Progenitor cell of endocrine pancreas (in vitro differentiated cells): ENCODE measurements at places on chromosomes 3 and 15. TPM values are rescaled to one million over a fixed set of nuclear protein-coding genes. Genes with fewer than 3 reads are reported as not detected.

CPA3 gene
- not detected in 2 replicates for total RNA-seq

CYP8B1 gene
- total RNA-seq = not detected in 2 replicates

TEX55 gene
- not detected in 2 replicates for total RNA-seq

DNA sequence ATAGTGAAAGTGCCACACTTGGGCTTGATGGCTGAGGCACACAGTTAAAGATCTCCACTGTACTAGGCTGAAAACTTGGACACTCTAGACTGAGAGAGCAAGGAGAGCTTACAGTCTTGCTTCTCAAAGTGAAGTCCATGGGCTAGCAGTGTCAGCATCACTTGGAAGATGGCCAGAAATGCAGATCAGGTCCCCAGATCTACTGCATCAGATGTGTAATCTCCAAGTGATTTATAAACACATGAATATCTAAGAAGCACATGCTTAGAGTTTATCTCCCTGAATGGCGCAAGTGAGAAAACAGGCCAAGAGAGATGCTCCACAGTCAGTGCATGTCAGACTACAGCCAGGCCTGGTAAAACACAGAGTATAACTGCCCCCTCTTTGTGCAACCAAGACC, 308.6 kb downstream of the CLSTN2 start:
- no peak for DNase-seq

- no peak for DNase-seq
Observed at GRCh38 chr3:71511037-71511436, 72.5 kb downstream of the FOXP1 start.

DNA sequence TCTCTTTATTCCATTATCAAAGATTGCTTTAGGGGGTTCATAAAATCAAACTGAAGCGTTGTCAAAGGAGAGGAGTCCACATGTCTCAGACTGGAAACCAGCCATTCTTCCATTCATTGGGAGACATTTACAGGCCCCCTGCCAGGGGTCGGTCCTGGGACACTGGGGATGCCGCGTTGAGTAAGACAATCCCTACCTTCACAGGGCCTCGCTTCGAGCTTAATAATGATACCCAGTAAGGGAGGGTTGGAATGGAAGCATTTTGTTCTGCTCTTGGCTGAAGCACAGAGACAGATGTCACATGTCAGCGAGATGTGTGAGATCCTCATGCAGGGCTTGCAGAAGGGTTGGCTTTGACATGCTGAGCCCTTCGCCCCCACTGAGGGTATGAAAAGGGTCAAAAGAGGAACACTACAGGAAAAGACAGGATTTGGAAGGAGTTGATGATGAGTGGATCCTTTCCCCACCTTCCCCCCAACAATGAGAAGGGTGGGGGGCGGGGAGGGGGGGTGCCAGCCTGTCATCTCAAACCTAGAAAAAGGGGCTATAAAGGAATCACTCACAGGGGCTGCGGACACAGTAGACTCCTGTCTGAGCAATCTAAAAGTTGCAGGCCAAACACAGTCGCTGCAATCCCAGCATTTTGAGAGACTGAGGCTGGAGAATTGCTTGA, 25.6 kb upstream of the ARL8B start:
- DNase-seq = no peak

DNA sequence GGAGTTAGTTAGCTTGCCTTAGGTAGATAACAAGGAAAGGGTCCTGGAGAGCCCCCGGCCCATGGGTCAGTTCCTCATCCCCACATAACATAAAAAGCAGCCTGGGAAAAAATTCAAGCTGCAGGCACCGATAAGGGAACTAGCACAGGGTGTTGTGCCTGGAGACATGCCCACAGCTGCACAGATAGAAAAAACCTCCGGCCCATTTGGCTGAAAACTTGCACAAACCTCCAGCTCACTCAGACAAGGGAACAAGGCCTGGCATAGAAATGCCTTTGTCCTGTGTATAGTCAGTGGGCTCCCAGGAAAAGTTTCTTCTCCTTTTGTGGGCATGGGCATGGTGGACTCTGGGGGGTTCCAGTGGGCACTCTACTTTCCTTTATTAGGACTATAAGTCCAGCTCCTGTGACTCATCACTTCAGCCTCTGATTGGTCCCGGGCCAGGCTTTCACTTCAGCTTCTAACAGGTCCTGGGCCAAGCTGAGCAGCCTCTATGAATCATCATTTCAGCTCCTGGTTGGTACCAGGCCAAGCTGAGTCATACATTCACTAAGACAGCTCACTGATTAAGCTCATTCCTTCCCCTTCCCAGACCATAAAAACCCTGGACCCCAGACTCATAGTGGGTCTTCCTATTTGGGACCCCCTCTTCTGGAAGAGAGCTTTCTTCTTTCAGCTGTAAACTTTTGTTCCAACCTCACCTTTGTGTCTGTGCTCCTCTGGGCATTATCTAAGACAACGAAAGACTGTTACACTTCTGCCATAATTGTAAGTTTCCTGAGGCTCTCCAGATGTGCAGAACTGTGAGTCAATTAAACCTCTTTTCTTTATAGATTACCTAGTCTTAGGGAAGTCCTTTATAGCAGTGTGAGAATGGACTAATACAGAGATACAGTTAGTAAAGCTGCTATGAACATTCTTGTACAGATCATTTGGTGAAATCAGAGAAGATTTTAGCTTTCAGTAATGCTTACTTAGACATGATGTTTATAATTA, 348.0 kb upstream of the DPPA4 start:
- DNase-seq = no peak

DNA sequence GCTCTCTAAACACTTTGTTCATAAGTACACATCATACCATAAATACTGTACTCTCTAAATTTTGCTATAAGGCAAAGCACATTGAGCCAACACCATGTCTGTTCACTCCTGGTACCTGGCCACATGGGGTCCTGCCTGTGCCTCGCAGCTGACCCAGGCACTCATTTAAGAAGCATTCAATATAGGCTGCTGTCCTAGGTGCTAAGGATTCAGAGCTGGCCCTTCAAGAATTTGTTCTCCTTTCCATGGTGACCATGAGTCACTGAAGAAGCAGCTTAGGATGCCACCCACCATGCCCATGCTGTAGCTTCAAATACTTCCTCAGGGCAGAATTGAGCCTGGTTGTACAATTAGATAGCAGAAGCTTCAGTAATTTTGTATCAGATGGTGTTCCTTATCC, 119.2 kb upstream of the ZBED2 start:
- DNase-seq = no peak

- no peak for DNase-seq
Observed at GRCh38 chr15:82995938-82996337, 9.9 kb downstream of the RAMAC start.

DNA sequence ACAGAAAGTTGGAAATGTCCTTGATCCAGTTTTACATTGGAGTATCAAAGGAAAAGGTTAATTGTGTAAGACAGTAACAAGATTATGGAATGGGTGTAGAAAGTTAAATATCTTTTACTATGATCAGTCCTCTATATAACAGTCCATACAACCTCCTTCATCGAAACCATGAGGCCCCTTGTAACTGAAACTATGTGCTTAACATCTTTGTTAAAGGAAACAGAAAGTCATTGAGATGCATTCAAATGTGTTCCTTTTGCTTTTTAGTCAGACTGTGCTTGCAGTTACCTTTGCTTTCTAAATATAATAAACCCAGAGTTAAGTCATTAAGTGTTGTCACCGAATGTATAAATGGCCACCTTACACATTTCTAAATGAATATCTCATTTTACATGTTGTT, 1298.5 kb downstream of the ROBO2 start:
- DNase-seq = no peak

DNA sequence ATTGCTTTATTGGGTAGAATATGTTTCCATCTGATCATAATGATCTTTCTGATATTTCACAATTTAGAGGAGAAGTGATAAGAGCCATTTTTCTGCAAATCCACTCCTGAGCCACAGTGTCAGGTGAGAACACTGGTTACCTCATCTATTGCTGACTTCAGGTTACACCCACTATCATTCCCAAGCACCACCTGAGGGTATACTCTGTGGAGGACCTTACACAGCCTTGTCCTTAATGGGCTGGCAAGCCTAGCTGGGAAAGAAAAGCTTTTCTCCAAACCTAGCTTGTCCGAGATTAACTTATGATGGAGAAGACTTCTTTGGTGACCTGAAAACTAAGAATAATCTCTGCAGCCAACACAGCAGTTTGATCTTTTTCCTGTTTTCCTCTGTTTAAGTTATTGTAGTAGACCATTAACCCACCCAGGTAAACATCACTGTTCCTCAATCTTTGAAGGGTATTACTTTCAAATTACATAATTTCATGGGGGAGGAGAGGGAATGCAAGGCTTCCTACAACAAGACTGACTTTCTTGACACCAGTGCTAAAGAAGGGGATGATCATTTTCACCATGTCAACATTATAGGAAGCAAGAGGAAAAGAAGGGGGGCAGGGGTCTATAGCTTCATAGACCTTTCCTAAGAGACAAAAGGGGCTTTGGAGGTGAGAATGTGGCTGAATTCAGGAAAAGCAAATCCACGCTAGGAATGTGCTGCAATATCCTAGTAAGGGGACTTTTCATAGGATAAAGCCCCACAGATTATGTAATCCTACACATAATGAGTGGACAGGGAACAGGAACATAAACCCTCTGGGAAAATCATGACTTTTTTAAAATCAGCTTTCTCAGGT, 1.7 kb downstream of the NCEH1 start:
- no peak for DNase-seq

- no peak for DNase-seq
Observed at GRCh38 chr3:103672346-103672745, 1237.5 kb downstream of the ZPLD1 start.

- DNase-seq = no peak
Observed at GRCh38 chr3:154884952-154885351, 195.2 kb upstream of the MME start.

- DNase-seq = no peak
Observed at GRCh38 chr15:48963524-48964113, at the start of gene SHC4. Gene SHC4, minus strand, starts transcription at chr15:48963919. Its CDS starts 904 bp downstream, at chr15:48963015.

- DNase-seq = no peak
Observed at GRCh38 chr3:154022606-154023005, 98.6 kb upstream of the ARHGEF26 start.

DNA sequence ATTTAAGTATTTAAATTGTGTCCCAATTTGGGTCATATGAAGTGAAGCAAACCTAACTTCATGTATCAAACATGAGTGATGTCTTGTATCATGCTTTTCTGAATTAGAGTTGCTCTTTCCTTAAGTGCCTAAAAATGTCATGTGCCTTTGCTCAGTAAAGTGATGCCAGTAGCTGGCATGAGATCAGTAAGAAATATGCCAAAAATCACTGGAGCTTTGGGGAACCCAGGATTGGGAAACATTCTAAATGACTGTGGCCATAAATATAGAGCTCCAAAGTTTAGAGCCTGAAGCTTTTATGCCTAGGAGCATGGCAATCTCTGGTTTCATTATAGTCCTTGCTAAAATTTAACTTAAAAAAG, 33.8 kb downstream of the RBMS3 start:
- no peak for DNase-seq

DNA sequence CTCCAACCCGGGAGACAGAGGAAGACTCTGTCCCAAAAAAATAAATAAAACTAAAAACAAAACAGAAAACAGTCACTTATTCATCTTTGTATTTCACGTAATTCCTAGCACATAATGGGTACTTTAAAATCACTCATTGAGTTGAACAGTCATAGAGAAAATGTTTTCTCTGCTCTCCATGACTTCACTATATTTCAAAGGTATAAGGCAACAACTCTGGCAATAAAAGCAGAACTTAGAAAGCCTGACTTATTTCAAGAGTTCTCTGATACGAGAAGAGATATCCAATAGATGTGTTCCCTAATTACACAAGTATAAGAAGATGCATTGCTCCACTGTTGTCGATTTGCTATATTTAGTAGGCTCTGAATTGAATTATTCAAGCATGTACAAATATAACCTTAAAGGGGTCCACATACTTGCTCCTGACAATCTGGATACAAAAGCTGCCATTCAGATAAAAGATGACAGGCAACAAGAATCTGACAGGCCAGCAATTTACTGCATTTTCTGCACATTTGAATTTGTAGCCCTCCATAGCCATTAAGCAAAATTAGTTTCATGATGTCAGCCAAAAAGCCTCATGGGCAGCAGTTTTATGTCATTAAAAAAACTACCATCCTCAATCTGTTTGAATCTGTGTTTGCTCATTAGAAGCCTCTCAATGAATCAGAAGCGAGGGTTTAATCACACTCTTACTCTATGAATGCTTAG, 47.9 kb downstream of the PEAK1 start:
- no peak for DNase-seq

- no peak for DNase-seq
Observed at GRCh38 chr3:37053753-37054152, 60.4 kb downstream of the MLH1 start.

DNA sequence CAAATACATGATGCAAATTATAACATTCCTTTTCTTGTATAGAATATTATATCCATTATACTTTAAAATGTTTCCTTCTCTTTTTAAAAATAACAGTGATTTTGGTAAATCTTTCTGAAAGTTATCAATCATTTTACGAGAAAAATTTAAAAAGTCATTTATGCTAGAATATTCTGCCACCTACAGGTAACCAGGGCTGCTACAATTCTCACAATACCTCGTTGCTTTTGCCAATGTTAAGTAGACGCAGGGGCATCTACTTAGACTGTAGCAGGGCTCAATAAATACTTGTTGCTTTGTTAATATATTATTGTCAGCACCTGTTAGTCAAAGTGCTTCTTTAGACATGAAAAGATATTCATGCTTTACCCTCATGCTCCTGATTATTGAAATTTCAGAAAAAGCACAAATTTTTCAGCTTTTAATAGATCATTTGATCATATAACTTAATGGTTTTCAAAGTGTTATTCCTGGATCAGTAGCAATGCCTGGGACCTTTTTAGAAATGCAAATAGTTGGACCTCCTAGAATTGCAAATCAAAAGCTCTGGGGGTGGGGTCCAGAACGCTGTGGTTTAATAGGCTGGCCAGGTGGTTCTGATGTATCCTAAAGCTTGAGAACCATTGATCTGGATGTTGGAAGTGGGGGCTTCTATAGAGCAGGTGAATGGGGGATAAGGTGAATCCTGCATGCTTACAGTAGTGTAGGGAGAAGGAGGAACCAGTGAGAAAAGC, 223.6 kb upstream of the PDZRN3 start:
- DNase-seq = no peak

GRCh38 chr15:70151462-70151861, 53.7 kb upstream of the TLE3 start:
- no peak for DNase-seq

DNA sequence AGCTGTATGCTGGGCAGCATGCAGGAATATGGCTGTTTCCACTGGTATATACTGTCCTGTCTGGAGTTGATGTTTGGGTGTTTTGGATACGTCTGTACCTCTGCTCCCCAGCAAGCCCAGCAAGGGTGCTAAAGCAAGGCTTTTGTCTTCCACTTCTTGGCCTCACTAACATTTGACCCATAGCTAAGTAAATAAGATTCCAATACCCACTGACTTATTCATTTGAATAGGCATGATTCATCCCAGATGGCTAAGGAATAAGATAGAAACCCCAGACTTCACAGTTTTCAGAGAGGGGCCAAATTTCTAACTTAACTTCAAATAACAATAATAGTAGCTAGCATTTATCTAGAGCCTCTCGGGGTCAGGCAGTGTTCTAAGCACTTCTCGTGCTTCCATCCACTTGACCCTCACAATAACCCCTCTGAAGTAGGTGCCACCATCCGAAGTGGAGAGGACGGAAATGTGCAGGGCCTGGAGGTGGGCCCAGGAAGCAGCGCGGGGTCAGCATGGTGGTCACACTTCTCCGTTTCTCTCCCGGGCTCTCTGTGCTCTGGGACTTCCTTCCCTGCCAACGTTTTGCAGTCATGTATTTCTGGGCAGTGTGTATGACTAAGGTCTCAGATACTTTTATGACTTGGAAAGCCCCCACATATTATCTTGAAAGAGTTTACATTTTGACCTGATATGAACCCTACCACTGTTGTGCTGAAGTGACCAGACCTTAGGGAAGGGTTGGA, 39.3 kb downstream of the LRRK1 start:
- DNase-seq = no peak

GRCh38 chr3:148605521-148605920, 92.2 kb upstream of the AGTR1 start:
- no peak for DNase-seq
